NCI-H2081 treated with DMSO at 0.1 percent for 48 hours (cell line): ENCODE measurements at places on chromosomes 13 and 19.

DNA sequence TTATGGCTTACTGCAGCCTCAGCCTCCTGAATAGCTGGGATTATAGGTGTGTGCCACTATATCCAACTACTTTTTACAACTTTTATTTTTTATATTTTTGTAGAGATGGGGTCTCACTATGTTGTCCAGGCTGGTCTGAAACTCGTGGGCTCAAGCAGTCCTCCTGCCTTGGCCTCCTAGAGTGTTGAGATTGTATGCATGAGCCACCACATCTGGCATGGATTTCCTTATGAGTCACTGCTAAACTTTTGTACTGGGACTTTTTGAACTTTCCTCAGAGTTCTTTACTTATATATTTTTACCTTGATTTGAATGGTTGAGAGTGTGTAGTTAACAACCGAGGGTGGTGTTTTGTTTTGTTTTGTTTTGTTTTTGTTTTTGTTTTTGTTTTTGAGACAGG is 33.4 kb downstream of the DNAJC3 start:
- no peak for DNase-seq

DNA sequence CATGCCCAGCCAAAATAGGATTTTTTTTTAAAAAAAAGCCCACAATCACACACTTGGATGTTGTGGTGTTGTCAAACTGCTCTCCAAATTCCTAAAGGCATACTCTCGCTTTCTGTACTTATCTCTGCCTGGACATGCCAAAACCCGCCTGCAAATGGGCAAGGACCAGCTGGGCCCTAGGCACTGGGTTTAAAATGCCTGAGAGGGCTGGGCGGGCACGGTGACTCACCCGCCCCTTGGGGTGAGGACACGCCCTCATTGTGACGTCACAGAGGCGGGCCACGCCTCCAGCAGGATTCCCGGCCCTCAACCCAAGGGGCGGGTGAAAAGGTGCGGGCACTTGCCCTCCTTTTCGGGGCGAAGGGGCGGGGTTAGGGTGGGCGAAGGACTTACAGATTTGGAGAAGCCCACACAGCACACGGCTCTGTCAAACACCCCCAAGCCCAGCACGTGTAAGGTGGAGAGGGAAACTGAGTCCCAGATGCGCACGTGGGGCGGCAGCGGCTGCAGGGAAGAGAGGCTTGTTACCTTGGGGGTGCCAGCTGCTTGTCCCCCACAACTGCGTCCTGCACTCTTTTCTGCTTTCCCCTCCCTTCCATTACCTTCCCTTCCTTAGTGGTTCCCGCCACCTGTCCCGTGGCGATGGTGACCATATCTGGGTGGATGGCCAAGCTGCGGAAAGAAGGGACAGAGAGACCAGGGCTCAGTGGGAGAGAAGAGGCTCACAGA is 6.6 kb downstream of the EML2 start:
- DNase-seq: no peak

DNA sequence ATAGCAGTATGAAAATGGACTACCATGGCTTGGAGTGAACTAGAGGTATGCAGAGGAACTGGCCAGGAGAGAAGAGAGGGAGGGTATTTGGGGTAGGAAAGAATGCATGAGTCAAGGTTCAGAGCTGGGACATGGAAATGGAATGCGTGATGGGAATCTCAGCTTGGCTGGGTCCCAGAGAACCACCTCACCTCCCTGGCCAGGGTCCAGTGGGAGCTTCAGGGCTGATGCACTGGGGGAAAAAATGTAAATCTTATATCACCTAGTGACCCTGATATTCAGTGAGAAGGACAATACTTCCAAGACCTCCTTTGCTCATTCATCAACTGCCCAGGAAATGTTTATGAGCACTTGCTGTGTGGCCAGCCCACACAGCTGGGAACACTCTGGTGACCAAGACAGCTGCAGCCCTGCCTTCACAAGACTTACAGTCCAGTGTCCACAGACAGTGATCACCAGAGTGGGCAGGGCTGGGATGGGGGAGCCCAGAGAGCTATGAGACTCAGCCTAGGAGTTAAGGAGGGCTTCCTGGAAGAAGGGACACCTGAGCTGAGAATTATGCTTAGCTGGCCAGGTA is 12.8 kb downstream of the IGSF23 start:
- no peak for DNase-seq

GRCh38 chr13:113411216-113412023 is 41.9 kb downstream of the ADPRHL1 start:
- no peak for DNase-seq

- DNase-seq: no peak
Measured at GRCh38 chr13:42466123-42466522, 107.8 kb upstream of the TNFSF11 start.

GRCh38 chr13:90414691-90415596 is 932.5 kb upstream of the MIR17HG start:
- no peak for DNase-seq

- no peak for DNase-seq
Measured at GRCh38 chr13:94186470-94186869, 293.0 kb downstream of the DCT start.

DNA sequence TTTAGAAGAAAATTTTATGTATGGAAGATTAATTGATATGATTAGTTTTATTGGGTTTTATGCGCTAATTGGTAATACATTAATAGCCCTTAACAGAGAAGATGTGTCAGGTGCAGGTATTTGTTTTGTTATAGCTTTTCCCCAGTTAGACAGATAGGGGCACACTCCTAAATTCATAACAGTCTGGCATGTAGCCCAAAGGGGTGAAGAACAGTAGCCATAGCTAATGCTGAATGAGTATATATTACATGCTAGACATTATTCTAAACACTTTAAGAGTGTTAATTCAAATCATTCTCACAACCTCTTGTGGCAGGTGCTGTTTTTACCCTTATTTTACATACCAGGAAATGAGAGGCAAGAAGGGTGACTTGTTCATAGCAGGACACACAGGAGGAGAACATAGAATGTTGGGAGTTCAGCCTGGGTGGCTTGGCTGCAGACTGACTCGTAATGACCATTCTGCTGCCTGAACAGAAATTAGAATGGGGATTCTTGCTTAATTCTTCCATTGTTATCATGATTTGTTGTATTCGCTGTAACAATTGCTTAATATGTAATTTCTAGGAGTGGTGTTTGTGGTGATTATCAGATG is 20.1 kb downstream of the PCCA start:
- DNase-seq: no peak

DNA sequence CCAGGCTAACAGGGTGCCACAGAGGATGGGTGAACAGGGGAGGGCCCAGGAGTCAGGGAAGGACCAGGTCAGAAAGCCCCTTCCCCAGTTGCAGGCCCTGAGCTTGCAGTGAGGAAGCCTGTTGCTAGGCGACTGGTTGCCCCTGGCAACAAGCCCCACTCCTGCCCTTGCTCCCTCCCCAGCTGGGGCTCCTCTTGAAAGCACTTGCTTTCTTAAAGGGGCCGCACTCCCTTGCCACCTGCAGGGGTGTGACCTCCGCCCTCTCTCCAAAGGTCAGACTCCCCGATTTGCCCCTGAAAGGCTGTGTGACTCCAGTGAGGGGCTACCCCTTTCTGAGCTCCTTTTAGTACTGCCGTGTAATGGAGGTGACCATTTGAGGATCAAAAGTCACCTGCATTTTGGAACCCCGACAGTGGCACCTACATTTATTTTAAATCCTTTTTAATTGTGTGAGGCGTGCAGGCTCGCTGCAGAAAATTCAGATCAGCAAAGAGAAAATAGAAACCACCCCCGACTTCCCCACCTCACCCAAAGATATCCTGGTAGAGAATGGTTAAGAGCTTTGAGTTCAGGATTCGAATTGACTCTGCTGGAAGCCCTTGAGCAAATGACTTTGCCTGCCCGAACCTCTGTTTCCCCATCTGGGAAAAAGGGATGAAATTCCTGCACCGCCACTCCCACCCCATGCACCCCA is 4.8 kb downstream of the FCHO1 start:
- no peak for DNase-seq

DNA sequence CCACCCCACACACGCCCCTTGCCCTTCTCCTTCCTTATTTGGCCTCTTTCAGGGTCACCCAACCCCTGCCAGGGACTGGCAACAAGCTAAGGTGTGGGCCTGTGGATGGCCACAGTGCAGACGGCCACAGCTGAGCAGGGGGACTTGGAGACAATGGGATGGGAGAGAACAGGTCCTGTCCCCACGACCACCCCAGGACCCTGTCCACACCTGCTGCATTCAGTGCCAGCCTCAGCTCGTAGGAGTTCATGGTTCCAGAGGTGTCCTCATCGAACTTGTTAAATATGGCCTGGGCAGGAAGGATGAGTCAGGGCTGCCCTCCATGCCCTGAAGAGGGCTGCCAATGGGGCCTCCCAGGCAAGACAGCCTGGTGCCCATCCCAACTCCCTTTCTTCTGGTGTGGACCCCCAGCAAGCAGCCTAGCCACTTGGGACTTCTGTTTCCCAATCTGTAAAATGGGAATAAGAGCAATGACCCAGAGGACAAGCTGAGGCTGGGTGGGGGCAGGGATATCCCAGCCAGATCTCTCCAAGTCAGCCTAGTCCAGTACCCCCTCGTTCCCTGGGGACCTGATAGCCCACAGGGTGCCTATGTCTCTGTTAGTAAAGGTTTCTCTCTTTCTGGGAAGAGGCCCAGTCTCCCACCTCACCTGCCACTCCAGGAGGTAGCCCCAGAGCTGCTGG is 10.6 kb downstream of the CAPN12 start:
- no peak for DNase-seq

DNA sequence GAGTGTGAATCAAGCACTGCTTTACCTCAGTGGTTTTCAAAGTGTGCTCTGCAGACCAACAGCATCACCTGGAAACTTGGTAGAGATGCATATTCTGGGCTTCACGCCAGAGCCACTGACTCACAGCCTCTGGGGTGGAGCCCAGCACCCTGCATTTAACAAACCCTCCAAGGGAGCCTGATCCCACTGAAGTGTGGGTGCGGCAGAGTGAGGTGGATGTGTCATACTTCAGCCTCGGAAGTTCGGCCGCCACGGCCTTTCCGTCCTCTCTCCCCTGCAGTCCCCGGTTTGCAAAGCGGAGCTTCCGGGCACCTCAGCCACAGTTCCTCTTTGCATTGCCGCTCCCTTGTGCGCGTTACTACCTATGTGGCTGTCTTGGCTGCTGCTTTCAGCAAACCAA is 33.3 kb upstream of the MICU2 start:
- no peak for DNase-seq

GRCh38 chr19:35509018-35509652 is 4.3 kb downstream of the DMKN start:
- no peak for DNase-seq

DNA sequence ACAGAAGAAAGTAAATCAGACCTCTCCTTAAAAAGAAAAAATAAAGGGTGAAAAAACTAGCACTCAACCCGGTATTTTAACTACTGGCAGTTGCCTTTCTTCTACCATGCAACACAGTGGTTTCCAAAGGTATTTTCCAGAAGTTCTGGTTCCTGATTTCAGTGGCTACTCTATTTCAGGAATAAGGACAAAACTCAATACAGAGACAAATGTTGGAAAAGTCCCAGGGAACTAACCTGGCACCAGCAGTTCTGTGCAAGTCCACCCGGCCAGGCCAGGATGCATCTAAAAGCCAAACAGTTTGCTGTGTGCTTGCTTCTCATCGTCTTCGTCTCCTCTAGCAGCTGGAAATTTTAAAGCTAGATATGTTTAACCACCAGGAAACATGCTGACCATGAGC is 52.5 kb downstream of the FOXO1 start:
- no peak for DNase-seq

- no peak for DNase-seq
Measured at GRCh38 chr13:98171900-98172589, 5.0 kb downstream of the RNF113B start.

DNA sequence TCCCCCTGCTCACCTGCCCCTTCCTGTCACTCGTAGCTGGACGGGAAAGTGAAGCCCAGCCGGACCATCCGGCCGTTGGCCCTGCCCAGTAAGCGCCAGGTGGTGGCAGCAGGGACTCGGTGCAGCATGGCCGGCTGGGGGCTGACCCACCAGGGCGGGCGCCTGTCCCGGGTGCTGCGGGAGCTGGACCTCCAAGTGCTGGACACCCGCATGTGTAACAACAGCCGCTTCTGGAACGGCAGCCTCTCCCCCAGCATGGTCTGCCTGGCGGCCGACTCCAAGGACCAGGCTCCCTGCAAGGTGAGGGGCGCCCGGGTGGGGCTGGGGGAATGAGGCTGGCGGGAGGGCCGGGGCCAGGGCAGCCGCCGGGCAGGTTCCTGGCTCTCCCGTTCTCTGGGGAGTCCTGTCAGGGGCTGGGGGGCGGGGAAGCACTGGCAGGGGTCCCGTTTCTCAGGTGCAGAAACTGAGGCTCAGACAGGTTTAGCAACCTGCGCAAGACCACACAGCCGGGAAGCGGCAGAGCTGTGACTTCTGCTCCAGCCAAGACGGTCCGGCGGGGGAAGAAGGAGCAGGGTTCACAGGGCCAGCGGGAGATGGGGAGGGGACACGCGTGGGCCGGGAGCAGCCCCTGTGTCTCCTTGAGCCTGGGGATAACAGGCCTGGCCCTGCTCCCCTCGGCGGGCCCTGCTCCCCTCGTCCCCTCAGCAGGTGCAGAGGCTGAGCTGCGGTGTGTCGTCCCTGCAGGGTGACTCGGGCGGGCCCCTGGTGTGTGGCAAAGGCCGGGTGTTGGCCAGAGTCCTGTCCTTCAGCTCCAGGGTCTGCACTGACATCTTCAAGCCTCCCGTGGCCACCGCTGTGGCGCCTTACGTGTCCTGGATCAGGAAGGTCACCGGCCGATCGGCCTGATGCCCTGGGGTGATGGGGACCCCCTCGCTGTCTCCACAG is 5.3 kb downstream of the GZMM start:
- no peak for DNase-seq

DNA sequence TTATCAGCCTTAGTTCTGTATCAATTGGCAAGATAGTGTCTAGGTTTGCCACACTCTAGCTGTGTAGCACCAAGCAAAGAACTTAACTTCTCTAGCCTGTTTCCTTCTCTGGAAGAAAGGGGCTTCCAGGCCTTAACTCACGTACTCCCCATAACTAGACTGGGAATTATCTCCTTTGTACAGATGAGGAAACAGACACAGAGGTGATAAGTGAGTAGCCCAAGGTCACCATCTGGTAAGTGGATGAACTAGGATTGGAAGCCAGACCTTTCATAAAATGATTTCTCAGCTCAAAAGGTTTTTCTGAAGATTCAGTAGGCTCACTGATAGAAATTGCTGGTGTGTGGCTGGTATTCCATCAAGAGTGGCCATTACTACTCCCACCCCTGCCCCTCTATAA is 3.1 kb downstream of the ZNF428 start:
- DNase-seq: no peak
